ENCODE measurements at places on chromosomes 1 and 21.

GRCh38 chr1:187626056-187626455 lies 797.3 kb downstream of the PLA2G4A start:
- no peak for DNase-seq

GRCh38 chr1:167629681-167630567 lies at the start of gene RCSD1:
Gene RCSD1 (plus strand): TSS chr1:167630232. CDS start chr1:167630424, 192 bp downstream.
- no peak for DNase-seq

- no peak for DNase-seq
Measured at GRCh38 chr1:31671147-31671546, 26.5 kb upstream of the PEF1 start.

DNA sequence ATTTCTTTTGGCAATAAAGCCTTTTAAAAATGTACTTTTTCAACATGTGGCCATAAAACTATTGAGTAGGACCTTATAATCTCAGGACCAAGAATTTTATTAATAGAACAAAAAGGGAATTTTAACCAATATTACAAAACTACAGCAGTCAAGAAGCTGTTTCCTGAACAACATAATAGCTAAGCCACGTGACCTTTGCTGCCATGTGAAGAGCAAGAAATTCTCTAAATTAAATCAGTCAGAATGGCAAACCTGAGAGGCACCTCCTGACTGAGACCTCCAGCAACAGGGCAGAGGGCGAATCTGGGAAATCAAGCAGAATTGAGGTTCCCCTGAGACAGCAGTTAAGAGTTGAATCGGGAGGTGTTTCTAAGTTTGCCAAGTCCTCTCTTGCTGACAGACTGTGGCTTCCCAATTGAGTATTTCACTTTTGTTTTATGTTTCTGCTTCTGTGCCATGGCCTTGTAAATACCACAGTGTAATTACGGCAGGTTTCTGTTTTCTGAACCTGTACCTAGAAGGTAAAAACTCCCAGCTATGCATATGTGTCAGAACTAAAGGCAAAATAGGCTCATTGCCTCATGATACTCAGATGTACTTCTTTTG lies 358.4 kb downstream of the NTNG1 start:
- no peak for DNase-seq

- DNase-seq, result no peak
Measured at GRCh38 chr1:44292651-44293050, 62.4 kb downstream of the ERI3 start.

DNA sequence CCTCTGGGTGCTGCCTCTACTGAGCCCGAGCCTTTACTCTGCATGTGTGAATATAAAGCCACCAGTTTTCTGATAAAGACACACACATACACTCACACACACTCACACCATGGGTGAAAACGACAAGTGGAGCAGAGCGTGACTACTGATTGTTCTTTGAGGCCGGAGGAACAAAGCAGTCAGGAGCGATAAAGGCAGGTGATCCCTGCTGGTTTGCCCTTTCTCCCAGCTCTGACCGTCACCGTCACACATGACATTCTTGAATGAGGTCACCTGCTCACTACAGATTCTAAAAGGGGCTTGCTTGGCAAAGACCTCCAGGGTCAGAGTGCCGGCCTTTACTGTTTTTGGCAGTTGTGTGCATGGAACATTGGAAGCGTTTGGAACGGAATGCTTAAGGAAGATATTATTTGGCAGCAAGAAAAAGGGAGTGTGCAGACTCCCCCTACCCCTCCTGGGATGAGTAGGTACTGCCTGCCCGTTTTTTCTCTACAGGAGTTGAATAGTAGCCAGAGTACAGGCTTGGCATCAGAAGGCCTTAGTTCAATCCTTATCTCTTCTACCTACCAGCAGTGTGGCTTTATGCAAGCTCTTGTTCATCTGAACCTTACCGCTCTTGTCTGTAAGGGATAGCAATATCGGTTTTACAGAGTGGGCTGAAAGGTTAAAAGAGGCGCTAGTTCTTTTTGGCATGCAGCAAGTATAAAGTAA lies 79.7 kb downstream of the PBX1 start:
- DNase-seq, result no peak

GRCh38 chr1:214074477-214074876 lies 86.7 kb downstream of the PROX1 start:
- DNase-seq, result no peak

DNA sequence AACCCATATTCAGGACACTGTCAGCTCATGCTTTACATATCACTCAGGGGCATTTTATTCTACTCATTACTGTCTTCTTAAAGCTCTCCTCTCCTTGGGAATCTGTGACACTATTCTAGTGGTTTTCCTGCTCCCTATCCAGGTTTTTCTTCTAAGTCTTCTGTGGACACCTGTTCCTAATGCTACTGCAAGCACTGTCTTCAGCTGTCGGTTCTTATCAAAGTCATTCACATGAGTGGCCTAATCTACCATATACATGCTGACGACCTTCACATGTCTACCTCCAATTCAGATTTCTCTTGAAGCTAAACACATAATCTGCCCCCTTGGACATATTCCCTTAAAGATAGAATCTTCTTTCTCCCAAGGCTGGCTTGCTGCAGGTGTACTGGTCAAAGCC lies 39.8 kb upstream of the PRRX1 start:
- DNase-seq, result no peak

- DNase-seq, result no peak
Measured at GRCh38 chr21:29711236-29711635, 228.6 kb downstream of the GRIK1 start.

- no peak for DNase-seq
Measured at GRCh38 chr1:228020686-228021354, 14.0 kb downstream of the WNT3A start.

GRCh38 chr1:226401355-226402303 lies 6.3 kb downstream of the PARP1 start:
- DNase-seq, result no peak

- DNase-seq, result no peak
Measured at GRCh38 chr1:67312615-67313014, 4.9 kb downstream of the IL12RB2 start.

DNA sequence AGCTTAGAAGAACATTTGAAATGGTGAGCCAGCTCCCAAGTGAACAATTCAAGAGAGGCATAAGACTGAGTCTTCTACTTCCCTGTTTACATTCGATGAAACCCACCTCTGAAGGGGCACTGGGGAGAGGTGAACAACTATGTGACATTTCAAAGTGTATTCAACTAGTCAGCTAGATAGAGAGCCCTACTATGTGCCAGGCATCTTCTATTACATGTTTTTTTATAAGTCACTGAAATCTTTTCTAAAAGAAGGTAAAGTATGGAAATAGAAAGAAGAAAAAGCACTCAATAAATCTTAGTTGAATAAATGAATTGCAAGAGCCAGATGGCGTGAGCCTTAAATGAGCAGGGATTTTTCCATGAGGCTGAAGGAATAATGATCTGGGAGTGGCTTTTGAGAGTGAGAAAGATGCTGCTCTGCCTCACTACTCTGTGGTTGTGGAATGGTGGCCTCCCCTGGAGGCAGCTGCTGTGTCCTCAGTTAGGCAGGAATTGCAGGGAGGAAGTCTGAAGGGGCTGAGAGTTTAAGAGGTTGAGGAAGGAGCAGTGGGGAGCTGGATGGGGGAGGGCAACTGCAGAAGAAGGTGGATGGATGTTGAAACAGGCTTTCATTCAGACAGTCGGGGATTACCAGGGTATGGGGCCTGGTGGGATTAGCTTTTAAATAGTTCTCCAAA lies 10.4 kb upstream of the PTPRF start:
- no peak for DNase-seq

- DNase-seq, result peak; percentile 51
Measured at GRCh38 chr1:165129568-165130164, 226.8 kb downstream of the LMX1A start.

- DNase-seq, result no peak
Measured at GRCh38 chr21:38388647-38389353, 109.5 kb downstream of the ERG start.

DNA sequence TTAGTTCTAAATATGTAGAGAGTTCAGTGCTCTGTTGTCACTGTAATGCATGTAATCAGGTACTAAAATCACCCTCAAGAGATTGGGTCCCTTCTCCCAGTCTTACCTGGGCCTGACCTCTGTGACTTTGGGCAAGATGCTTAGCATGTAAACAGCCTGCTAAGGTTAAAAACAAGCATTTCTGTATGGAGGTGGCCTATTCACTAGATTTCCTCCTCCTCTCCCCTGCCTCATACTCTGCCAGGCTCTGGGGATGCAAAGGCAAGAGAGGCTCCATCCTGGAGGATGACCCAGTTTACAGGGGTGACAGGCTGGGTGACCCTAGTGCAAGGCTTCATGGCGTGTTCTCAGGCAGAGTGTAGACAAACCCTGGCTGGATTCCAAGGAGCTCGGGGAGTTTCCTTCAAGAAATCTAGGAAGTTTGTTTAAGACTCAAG lies 28.8 kb downstream of the VANGL2 start:
- no peak for DNase-seq

DNA sequence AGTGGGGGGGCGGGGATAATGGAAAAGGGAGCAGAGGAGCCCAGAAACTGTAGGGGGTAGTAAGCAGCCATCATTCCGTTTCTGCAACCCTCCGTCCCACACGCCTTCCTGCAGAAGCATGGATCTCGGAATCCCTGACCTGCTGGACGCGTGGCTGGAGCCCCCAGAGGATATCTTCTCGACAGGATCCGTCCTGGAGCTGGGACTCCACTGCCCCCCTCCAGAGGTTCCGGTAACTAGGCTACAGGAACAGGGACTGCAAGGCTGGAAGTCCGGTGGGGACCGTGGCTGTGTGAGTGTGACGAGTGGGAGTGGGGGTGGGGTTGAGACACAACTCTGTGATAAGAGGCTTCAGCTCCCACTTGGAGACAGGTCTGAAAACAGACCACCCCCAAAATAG lies 706 bp downstream of the CREB3L4 start:
- no peak for DNase-seq

- DNase-seq, result no peak
Measured at GRCh38 chr21:41876928-41877652, 2.1 kb downstream of the PRDM15 start.

DNA sequence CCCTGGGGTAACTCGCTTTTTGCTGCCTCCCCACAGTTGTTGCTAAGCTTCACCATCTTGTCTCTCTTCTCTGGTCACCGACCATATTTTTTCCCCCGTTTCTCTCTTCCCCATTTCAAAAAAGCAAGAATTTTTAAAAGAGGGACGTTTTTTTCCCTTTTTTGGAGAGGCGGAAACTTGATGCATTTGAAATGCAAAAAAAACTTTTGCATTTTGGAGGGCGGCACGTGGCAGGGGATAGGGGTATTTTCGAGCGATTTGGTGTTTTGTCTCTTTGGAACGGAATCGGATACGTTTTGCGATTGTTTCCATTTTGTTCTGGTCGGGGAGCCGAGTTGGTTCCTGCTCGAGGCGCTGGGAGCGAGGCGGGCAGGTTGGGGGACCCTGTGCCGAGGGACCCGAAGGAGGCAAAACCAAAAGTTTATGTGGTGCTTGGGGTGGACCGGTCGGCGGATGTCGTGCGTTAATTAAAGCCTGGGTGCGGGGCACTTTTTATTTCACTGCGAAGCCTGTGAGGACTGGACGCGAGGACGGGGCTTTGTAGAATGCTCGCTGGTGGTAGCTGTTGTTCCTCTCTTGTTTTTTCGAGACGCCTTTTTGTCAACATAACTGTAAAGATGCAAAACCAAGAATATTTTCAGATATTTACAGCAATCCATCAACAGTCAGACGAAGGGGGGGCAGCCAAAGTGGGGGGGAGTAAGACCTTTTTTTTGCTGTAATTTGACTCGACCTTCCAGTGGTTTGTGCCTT lies 884 bp downstream of the H3-3A start:
- DNase-seq, result no peak

DNA sequence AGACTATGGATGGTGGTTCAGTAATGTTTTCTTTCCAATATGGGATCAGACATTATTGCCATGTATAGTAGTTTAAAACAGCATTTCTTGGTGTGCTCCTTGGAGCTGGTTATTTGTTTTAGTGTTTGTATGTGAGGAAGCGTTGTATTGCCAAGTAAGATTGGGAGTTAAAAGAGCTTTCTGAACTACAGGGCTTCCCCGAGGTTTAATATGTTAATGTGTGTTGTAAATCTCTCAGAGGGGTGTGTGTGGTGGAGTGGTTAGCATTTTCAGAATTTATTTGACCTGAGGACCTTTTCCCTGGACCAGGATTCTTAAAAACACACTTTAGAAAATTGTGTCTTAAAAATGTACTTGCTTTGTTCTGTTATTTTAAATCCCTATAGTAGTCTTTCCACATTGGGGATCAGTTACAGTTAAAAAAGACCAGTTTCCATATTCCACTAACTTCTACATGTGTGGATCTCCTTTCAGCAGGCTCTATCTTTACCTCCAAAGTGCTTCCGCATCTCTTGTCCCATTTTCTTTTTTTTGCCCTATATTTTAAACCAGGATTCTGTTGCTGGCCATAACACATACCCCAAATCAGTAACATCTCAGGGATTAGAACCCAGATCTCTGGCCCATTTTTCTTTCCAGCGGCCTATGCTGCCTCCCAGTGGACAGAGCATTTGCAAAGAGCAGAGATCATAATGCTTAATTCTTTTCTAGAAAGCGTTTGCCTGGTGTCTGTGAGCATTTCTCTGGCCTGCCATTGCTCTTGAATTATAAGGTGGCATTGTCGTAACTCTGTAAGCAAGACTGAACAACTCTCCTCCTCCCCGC lies 58.6 kb downstream of the PBX1 start:
- DNase-seq, result peak; percentile 19

GRCh38 chr1:68087184-68087583 lies 36.8 kb upstream of the DIRAS3 start:
- DNase-seq, result no peak

DNA sequence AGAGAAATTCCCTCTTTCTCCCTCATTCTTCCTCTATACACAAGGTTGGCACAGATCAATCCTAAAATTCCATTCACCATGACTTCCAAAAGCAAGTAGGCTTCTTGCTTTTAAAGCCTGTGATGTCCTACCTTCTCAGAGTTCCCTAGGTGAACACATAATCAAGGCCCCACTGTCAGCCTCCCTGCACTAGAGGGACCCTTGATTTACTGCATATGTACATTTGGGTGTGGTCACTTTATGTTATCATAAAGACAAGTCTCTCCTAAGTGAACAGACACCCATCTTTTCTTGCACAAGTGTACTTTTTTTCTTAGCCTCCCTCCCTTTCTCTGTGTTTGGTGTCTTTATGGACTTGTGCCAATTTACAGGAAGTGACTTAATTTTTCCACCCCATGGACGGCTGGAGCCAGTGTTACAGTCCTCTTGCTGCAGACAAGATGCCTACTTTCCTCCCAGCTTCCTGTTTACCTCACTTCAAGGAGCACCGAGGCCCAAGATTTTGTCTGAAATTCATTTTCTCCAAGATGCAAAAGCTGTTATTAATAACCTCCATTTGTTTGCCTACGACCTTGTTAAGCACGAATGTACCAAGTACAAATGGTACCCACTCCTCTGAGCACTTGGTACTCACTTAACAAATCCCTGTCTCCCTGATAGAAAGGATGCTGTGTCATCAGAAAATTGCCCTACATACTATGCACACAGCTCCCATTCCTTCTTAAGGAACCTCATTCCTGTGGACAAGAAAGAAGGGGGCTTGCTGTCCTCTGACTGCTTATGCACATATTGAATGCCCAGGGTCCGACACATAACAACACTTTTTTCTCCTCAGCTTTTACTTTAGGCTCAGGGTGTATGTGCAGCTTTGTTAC lies 82.8 kb upstream of the SLC44A3 start:
- DNase-seq, result no peak

Measured in HCT116 (cell line).